ENCODE measurements at places on chromosomes 16 and 17.

DNA sequence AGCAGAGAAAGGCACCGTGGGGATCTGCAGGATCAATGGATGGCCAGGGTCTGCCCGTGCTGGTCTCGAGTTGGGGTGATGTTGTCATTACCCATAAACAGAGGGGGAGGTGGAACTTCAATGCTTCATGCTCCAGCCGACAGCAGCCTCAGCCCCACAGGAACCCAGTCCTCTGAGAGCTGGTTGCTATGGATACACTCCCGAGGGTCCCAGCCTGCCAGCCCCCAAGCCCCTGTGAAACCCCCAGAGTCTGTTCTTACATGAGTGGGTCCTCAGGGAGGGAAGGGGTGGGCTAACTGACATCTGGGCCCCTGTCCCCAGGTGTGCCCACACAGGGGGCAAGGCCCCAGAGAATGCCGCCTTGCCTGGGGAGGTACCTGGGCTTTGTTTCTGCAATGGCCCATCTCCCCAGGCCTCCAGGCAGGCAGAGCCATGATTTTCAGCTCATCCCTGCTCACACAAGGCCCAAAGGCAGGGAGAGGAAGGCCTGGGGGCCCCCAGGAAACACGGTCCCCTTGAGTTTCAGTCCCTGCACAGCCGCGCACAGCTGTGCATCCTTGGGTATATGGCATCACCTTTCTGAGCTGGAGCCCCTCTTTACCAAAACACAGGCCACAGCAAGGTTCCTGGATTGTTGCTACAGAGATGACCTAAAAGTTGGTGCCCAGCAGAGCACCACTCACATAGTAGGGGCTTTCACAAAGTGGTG, 223.7 kb downstream of the ZNF423 start:
- DNase-seq = no peak

GRCh38 chr16:9801651-9802050, 380.6 kb downstream of the GRIN2A start:
- no peak for DNase-seq

GRCh38 chr17:45998987-45999899, at the start of gene STH:
TSS of gene STH (plus strand) at chr17:45999250. CDS start at chr17:45999280, 30 bp downstream.
- no peak for DNase-seq

- peak; percentile 55 for DNase-seq
Observed at GRCh38 chr16:30567991-30568638, 3.4 kb downstream of the ZNF688 start.

DNA sequence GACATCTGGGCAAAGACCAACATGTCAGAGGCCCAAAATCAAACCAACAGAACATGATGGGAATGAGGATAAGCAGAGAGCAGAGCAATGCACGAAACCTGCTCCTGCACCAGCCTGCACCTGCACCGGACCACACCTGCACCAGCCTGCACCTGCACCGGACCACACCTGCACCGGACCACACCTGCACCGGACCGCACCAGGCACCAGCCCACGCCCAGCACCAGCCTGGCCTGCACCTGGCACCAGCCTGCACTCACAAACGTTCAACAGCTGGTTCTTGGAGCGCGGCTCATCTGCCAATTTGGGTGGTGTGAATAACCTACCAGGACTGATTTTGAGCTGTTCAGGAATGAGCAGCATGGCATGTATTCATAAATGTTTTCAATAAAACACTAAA, 18.2 kb downstream of the CEP131 start:
- no peak for DNase-seq

DNA sequence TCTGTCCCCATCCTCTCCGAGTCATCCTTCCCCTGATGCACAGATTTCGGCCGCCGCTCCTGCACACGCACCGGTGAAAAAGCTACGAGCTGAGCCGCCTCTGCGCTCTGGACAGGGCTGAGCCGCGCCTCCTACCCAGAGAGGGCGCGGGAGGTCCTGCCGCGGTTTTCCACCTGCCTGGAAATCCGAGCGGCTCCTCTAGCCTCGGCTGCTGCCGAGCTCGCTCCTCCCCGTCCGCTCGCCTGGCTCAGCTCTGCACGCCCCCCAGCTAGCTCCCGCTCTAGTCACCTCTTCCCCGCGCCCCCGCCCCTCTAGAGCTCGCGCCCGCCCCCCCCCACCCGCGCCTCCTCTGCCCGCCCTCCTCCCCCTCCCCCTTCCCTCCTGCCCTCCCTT, 198 bp upstream of the SHISA9 start:
- no peak for DNase-seq

Measured in activated T-helper 2 cell treated with anti-CD3 and anti-CD28 coated beads, Interferon-gamma antibody, Interleukin-2, Interleukin-4, amounts not matched to agents 10 μg/mL and 5 μg/mL and 100 μg/mL, durations not matched to agents 14 hours and 24 hours and 36 hours (primary cell).